ENCODE measurements at places on chromosomes 2 and 18.

- DNase-seq: no peak
These were observed 33.3 kb upstream of the NCK2 start for GRCh38 chr2:105711394-105711793.

- DNase-seq: peak; percentile 55
These were observed 91.3 kb downstream of the NBEAL1 start for GRCh38 chr2:203105996-203106395.

DNA sequence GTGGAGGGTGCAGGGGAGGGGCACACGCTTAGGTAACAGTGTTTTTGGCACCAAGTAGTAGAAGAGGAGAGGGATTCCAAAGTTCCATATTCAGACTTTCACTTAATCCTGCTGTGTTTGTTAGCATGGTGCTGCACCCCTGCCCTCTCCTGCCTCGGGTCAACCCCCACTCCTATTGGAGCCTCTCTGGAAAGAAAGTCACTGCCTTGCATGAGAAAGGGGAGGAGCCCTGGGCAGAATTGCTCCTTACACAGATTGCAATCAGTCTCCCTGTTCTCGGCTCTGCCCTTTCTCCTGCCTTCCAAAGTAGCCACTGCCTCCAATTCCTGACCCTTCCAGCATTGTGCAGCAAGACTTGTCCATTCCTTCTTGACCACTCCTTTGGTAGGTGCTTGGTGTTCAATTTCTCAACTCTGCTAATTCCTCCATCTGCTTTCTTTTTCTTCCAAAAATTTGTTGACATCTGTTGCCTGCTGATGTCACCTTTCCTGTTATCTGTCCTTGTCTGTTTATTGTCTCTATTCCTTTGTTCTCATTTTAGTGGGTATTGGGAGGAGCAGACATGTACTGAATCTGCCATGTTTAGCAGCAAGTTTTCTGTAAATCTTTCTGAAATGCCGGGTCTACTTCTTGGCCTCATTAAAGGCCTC is 225.4 kb downstream of the LOXHD1 start:
- DNase-seq: no peak

DNA sequence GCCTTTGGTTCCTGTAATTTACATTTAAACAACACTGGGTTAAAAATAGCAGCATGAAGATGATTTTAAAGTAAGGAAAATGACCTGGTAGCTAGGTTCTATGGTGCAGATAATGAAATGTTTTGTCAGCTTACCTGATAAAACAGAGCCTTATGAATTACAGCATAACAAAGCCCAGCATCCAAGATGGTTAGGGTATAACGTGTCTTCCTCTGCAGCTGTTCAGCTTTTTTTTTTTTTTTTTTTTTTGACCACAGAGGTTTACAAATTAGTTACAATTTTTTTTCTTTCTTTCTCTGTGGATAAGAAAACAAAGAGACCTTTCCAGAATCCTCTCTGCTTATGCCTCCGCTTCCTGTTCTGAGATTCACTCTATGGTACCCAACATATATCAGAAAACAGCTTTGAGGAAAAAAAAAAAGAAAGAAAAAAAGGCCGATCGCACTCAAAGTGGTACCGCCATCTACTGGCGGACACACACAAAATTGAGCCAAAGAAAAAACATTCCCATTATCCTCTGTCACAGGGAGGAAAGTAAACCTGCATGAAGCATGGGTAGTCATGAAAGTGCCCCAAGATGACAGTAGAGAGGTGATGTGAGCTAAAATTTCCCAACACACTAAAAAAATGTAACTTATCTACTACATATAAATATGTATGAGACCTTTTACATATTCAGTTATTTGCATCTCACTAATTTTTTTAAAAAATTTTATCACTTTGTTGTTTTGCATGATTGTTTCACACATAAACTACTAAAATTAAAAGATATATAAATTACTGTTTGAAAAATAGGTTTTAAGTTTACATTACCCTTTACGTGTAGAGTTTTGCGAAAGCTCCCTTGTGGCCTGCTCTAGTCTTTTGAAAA is at the start of gene SCN3A:
Gene SCN3A, minus strand, starts transcription at position 362 of the 871 bp plus-strand sequence. CDS start 27,656 bp downstream, outside the sequence.
- DNase-seq: peak; percentile 26

- DNase-seq: no peak
These were observed 213.6 kb upstream of the FAM98A start for GRCh38 chr2:33812707-33813106.

GRCh38 chr2:134296301-134296700 is 42.4 kb downstream of the MGAT5 start:
- no peak for DNase-seq
